ENCODE measurements at places on chromosomes 1 and 21.

DNA sequence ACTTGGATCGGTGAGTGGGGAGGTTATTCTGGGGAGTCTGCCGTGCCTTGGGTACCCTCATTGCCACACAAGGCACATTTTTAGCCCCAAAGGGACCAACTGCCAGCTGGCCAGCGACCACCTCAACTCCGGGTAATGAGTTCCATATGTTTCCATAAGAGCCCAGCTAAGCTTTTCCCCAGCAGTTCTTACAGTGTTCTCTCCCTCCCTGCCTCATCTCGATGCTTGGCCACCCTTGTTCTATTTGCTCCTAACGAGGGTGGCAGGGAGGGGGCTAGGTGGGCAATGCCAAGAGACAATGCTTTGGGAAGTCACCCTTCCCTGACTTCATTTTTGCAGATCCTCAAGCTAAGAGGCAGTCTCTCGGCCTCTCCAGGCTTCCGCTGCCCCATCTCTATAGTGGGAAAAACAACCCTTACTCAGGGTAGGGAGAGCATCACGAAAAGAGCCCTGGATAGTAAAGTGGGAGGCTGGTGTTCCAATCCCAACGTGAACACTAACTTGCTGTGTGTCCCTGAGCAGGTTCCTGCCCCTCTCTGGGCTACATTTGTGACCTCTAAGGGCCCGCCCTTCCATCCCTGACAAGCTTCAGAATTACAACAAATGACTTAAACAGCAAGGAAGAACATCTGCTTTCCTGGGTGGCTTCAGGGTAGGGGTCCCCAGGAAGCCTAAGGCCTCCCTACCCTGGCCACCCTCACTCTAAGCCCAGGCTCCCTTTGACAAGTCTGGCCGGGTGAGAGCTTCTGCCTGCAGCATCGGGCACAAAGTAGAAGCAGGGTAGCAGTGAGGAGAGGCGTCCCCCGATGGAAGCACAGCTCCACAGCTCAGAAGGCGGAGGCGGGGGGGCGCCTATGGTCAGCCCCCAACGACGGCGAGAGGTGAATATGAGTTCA lies 5.8 kb downstream of the ID3 start:
- no peak for DNase-seq

DNA sequence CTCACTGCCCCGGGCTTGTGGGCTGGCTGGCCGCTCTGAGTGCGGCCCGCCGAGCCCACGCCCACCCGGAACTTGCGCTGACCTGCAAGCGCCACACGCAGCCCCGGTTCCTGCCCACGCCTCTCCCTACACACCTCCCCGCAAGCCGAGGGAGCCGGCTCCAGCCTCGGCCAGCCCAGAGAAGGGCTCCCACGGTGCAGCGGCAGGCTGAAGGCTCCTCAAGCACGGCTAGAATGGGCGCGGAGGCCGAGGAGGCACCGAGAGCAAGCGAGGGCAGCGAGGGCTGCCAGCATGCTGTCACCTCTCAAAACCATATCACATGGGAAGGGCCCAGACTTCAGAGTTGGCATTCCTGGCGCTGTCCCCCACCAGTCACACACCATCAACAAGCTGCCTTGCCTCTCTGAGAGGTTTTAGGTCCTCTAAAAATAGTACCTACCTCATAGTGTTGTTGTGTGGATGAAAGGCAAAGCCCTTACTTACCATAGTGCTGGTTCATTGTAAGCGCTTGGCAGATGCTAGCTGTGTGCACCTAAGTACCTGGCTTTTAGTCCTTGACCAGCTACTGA lies 13.4 kb downstream of the LDLRAD1 start:
- no peak for DNase-seq

- DNase-seq = peak; percentile 99
Measured at GRCh38 chr1:93701629-93702028, 20.0 kb upstream of the BCAR3 start.

DNA sequence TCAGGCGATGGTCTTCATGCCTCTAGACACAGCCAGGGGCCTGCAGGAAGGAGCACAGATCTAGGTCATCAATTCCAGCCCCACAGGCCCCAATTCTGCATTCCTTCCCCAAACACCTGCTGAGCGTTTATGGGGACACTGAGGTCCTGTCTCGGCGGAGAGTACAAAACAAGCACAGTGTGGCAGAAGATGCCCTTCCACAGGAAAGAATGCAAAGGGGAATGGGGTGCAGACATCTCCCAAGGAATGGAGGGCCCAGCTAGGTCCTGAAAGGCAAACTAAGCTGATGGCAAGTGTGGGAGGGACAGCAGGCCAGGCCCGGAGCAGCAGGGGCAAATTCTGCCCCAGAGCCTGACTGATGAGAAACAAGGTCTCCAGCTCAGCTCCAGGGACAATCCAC lies 3.5 kb upstream of the S100A8 start:
- no peak for DNase-seq

DNA sequence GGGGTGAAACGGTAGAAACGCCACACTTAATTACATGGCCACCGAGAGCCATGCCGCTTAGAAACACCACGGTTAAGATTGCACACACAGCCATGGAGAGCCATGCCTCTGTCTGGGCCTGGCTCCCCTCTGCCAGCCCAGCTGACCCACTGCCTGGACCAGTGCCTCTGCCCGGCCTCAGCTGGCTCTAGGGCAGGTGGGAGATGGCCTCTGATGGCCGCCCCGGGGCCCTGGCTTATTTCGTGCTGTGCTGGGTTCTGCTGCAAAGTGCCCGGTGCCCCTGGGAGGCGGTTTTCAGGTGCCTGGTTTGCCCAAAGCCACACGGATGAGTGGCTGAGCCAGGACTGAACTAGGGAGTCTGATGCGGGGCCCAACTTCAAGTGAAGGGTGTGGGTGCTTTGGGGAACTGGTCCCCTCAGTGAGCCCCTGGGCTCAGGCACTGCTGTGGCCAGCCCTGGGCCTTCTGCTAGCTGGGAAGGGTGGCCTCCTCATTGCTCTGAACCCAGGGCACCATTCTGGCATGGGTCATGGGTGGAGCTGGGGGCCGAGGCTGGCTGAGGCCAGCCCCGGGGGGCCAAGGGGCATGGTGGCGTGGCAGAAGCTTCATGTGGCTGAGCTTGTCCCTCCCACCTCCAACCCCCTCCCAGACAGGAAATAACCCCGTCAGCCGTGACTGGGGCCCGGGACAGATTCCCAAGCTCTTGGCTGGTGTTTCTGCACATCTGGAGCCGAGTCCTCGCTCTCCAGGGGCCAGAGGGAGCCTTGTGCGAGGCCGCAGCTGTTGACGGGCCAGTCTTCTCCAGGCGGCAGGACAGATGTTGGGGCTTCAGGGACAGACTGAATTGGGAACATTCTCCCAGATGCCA lies 1.9 kb upstream of the GPR153 start:
- DNase-seq = no peak

- DNase-seq = peak; percentile 58
Measured at GRCh38 chr1:228013935-228014930, 7.4 kb downstream of the WNT3A start.

GRCh38 chr1:27520651-27521050 lies 30.7 kb upstream of the WASF2 start:
- DNase-seq = no peak

Data from fibroblast of skin of scalp (primary cell).